ENCODE measurements at places on chromosomes 4 and X.

DNA sequence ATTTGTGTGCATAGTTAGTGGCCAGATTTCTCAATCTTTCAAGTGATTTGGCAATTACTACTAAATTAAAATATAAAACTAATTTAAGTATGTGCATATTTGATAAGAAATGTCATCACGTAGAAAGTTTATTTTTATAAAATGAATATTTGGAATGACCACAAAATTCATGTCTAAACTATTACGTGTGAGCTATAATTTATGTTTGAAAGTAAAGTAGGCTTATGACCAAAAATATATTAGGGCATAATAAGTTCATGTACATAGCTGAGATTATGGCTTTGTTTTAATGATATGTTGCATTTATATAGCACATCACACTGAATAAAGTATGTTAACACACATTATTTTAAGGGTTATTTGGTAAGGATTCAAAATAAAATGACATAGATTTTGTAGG lies 1532.6 kb downstream of the C4orf33 start:
- DNase-seq = no peak

GRCh38 chrX:102720237-102721168 lies at the start of gene GPRASP3:
GPRASP3 (plus strand) TSS chrX:102720743; CDS start chrX:102748996, 28,253 bp downstream.
- peak; percentile 69 for DNase-seq

DNA sequence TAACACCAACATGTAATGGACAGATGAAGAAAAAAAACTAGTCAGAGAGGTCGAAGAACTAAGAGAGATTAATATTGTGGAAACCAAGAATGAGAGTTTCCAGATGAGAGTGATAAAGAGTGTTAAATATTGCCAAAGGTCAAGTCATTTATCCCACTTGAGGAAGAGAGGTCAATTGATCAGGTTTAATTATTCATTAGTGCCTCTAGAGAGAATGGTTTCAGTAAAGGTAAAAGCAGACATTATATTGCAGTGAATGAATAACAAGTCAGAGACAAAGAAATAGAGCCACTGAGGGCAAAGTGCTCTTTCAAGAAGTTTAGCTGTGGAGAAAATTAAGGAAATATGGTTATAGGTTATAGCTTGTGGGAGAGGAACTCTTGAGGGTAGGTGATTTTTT lies 263.1 kb downstream of the GUCY2F start:
- no peak for DNase-seq

DNA sequence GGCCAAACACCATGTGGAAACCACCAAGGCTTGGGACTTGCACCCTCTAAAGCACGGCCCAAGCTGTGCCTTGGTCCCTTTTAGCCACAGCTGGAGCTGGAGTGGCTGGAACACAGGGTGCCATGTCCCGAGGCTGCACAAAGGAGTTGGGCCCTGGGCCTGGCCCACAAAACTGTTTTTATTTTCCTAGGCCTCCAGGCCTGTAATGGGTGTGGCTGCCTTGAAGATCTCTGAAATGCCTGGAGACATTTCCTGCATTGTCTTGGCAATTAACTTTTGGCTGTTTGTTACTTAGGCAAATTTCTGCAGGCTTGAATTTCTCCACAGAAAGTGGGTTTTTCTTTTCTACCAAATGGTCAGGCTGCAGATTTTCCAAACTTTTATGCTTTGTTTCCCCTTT lies 55.7 kb downstream of the IL15 start:
- no peak for DNase-seq

- DNase-seq = peak; percentile 42
Observed at GRCh38 chrX:110056419-110056818, 53.5 kb downstream of the TMEM164 start.

DNA sequence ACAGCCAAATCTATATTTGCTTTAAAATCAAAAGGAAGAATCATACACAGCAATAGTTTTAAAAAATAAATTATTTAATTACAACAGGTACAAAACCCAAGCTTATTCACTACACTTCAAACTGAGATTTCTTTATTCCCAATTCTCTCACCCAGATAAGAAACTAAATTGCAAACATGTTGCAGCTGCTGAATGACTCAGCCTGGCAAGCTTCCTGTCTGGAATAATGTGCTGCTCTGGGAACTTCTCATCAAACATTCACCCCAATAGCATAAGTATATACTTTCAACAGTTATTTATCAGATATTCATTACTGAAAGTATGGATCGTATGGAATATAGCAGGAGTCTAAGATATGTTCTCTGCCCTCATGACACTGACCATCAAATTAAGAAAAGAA lies 43.0 kb upstream of the GABRA2 start:
- DNase-seq = no peak

DNA sequence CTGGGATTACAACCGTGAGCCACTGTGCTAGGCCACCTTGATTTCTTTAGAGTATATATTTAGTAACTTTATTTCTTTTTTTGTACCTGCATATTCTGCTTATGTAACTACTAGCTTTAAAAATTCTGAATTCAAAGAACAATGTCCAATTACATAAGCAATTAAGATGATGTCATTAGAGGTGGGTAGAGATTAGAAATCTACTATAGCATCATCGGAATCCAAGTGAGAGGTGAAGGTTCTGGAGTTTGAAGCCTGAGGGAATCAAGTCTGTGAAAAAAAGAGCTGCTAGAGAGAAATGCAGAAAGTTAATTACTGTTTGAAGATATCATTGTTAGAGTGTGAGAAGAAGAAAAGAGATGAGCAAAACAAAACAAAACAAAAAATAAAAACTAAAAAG lies 79.0 kb upstream of the ENPEP start:
- no peak for DNase-seq

All from NCI-H2171 treated with DMSO at 0.1 percent for 48 hours (cell line).